ENCODE measurements at places on chromosomes 1 and 21.

GRCh38 chr1:171438441-171438840 is 46.9 kb upstream of the PRRC2C start:
- no peak for DNase-seq

- no peak for DNase-seq
Observed at GRCh38 chr21:38663282-38663681, 142.4 kb upstream of the ETS2 start.

- no peak for DNase-seq
Observed at GRCh38 chr1:221795380-221795779, 53.5 kb upstream of the DUSP10 start.

GRCh38 chr1:42886046-42886739 is 39.8 kb downstream of the ZNF691 start:
- no peak for DNase-seq

- no peak for DNase-seq
Observed at GRCh38 chr1:180930687-180931086, 18.0 kb downstream of the KIAA1614 start.

- no peak for DNase-seq
Observed at GRCh38 chr21:32884062-32884461, 112.5 kb upstream of the PAXBP1 start.

DNA sequence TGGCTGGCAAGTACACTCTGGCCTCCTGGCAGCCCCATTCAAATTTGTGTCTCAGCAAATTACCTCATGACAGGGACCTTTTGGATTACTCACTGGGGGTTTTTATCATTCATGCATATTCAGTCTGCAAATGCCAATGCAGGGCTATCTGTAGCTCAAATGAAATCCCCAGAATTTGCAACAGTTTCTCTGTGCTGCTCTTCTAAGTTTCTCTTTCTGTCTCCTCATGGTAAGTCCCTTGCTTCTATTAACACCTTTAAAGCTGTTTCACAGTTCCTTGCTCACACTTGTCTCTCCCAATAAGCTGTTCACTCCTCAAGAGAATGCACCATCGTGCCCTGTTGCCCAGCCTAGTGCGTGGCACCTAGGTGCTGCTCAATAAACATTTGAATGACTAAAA is 3.3 kb upstream of the FAM78B start:
- DNase-seq, result no peak

GRCh38 chr1:156474966-156475365 is 25.6 kb downstream of the MEF2D start:
- no peak for DNase-seq

- no peak for DNase-seq
Observed at GRCh38 chr1:233060461-233060994, 110.1 kb downstream of the NTPCR start.

GRCh38 chr21:45481977-45482898 is 60.0 kb downstream of the SLC19A1 start:
- DNase-seq, result no peak

DNA sequence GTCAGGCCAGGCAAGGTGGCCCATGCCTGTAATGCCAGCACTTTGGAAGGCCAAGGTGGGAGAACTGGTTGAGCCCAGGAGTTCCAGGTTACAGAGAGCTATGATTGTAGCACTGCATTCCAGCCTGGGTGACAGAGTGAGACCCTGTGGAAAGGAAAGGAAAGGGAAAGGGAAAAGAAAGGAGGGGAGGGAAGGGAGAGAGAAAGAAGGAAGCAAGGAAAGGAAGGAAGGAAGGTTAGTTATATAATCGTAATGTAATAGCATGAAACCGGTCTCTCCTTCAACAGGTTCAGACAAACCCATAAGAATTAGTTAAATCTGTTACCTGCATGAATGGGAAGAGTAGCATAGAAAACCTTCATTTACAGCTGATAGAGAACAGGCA is 1.2 kb upstream of the PAQR7 start:
- no peak for DNase-seq

GRCh38 chr1:240190881-240191401 is 99.3 kb downstream of the FMN2 start:
- no peak for DNase-seq

GRCh38 chr1:174753131-174753530 is 246.6 kb upstream of the CACYBP start:
- DNase-seq, result no peak

DNA sequence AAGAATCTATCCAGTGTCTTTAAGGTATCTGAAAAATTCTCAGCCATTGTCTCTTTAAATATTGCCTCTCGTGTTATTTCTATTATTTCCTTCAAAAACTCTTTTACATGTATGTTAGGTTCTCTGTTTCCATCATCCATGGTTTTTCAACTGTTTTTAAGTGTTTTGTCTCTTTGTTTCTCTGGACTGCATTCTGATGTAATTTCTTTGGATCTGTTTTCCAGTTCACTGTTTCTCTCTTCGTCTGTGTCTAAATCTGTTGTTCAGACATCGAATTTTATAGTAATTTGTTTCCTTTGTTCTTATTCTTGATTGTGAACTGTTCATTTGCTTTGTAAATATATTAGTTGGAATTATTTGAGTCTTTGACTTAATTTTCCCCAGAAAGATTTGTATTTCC is 44.1 kb downstream of the POFUT2 start:
- no peak for DNase-seq

GRCh38 chr1:186750257-186750656 is 70.0 kb upstream of the PTGS2 start:
- DNase-seq, result no peak

GRCh38 chr1:36816348-36816747 is 218.0 kb downstream of the GRIK3 start:
- no peak for DNase-seq

DNA sequence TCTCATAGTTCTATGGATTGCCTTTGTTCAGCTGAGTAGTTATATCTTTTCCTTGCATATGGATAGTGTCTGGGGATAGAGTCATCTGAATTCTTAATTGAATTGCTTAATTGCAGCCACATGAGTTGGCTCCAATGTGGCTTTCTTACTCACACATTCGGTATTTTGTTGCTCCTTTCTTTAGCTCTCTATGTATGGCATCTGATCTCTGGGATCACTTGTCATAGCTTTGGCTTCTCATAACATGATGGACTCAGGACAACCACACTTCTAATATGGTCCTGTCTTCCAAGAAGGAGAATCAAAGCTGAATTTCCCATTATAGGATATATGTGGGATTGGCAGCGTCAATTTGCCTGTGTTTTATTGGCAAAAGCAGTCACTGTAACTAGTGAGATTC is 716.2 kb downstream of the NCAM2 start:
- DNase-seq, result no peak

- no peak for DNase-seq
Observed at GRCh38 chr1:217193151-217193550, 437.7 kb downstream of the GPATCH2 start.

DNA sequence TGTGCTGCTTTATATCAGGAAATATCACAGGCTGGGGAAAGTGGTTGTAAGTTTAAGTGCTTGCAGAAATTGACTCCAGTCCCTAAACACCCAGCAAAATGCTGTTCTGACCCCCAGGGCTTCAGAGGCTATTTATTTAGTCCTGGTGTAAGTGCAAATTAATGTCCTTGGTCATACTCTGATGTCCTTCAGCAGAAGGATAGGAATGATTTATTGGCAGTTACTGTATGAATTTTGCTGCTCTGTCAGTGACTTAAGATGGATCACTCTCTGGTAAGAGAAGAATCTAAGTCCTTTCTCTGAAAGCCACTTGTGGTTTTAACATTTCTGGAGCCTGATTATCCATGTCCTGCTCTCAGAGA is 21.9 kb downstream of the FAM20B start:
- DNase-seq, result no peak

Measured in activated T-helper 1 cell treated with anti-CD3 and anti-CD28 coated beads, Interleukin-2, amount 50 U/mL, for 16 hours (primary cell).